ENCODE measurements at places on chromosomes 16 and 17. TPM values are rescaled to one million over a fixed set of nuclear protein-coding genes. Genes with fewer than 3 reads are reported as not detected.

The WNK4 gene
- 0.48 TPM for polyA plus RNA-seq

The STH gene
- not detected for polyA plus RNA-seq

The GPRC5B gene
- polyA plus RNA-seq, result 42.3 TPM

DNA sequence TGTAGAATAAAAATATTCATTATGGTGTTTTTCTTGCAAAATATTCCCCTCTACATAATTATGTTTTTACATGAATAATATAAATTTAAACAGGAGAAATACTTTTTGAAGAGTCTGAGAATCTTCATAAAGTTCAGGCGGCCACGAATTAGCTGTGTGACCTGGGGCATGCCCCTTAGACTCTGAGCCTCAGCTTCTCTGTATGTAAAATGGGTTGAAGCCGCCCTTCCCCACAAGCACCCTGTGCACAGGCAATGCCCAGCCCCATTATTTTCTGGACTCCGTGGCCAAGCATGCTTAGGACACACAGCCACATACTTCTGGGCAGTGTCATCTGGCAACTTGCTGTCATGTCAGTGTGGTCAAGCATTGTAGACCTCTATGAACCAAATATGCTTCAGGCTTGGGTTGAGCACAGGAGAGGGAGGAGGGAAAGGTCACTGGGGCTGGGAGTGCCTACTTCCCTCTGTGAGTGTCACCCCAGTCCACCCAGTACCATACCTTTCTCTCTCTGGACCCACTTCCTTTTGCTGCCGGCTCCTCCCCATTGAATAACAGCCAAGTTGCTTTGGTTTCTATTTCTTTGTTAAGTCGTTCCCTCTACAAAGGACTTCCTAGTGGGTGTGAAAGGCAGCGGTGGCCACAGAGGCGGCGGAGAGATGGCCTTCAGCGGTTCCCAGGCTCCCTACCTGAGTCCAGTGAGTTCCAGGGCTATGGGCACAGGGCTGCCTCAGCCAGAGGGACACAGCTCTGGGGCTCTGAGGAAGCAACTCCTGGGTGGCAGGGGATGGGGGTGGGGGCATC, at the start of gene LGALS9:
Gene LGALS9 (plus strand): TSS at position 582 of the 804 bp plus-strand sequence. CDS start 78 bp downstream, at position 660.
- DNase-seq, result peak; percentile 31
- H3K27ac ChIP-seq, result no peak within 1 kb of the TSS
- H3K4me3 ChIP-seq, result no peak within 1 kb of the TSS
- peaks cover 4% of the 10 kb centered on the region for H3K36me3 ChIP-seq

- no peaks in the 10 kb centered on the region for H3K36me3 ChIP-seq
- no peak overlapping the region for H3K27ac ChIP-seq
- peaks cover 24% of the 10 kb centered on the region for H3K4me1 ChIP-seq
- no peak overlapping the region for H3K4me3 ChIP-seq
Measured at GRCh38 chr16:12672986-12673385, 130.7 kb downstream of the CPPED1 start.

DNA sequence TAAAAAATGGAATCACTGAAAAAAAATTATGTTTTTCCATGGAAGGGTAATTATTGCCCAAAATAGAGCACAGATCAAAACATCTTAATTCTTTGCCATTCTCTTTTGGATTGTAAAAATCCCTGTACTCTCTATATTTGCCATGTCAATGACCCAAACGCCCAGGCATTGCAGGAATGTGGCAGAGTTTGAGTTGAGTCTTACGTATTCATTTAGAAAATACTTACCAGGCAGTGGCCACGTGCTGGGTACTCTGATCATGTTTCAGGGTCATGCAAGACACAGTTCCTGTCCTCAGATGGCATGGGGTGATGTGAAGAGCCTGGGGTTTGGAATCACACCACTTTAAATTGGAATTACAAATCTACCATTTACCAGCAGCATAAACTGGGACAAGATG, 267.7 kb downstream of the ABCC12 start:
- no peaks in the 10 kb centered on the region for H3K4me1 ChIP-seq
- no peak for DNase-seq
- no peak overlapping the region for H3K4me3 ChIP-seq

- no peak overlapping the region for H3K27ac ChIP-seq
- H3K4me1 ChIP-seq, result peaks cover 39% of the 10 kb centered on the region
- H3K27me3 ChIP-seq, result no peaks in the 10 kb centered on the region
- H3K36me3 ChIP-seq, result no peaks in the 10 kb centered on the region
- no peak for DNase-seq
Measured at GRCh38 chr16:85134076-85134788, 22.0 kb upstream of the CIBAR2 start.

DNA sequence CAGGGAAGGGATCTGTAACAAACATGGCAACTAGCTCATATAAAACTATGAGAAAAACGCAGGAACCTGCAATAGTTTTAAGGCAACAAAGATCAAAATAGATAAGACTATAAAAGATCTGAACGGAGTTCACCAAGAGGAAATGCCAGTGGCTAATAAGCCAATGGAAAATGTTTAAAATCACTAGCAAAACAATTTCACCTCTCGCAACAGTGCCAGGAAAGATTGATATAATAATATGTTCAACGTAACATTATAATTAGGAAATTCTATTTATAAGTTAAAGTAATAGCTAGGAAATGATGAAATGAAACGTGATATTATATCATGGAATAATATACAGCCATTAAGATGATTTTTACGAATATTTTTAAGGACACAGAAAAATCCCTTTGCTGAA, 16.0 kb downstream of the MRC2 start:
- peak; percentile 59 for DNase-seq
- no peaks in the 10 kb centered on the region for H3K27me3 ChIP-seq
- no peaks in the 10 kb centered on the region for H3K36me3 ChIP-seq

DNA sequence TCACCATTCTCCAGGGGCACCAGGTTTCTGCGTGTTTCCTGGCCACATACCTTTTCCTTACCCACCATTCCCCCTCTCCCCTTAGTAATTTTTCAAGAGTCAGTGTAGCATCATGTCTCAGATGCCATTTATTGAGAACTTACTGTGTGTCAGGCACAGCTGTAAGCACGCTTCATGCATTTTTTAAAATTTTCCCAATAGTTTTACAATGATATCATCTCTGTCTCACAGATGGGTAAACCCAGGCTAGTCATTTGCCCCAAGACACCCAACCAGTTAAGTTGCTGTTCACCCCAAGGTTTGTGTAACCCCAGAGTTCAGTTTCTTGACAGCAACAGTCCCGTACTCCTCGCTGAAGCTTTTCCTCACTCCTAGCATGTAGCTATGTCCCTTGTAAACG, 56.4 kb upstream of the IRX3 start:
- no peak overlapping the region for H3K27ac ChIP-seq
- no peak for DNase-seq
- no peaks in the 10 kb centered on the region for H3K4me1 ChIP-seq
- H3K36me3 ChIP-seq, result no peaks in the 10 kb centered on the region

DNA sequence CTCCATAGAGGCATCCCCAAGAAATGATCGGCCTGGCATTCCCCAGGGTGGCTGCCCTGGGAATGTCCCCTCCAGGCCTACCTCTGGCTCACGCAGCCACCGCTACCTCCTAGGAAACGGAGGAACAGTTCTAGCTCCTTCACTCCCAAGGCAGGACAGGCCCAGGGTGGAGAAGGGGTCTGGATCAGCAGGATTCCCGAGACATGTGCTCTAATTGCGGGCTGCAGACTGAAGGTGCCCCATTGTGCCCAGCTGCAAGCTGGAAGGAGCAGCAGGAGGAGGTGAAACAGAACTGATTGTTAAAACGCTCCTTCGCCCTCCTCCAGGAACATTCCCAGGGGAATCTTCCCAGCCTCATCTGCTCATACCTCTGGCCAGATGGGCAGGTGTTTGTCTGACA, 40.8 kb downstream of the SCNN1G start:
- H3K36me3 ChIP-seq, result no peaks in the 10 kb centered on the region
- no peak overlapping the region for H3K4me3 ChIP-seq
- no peaks in the 10 kb centered on the region for H3K27me3 ChIP-seq

DNA sequence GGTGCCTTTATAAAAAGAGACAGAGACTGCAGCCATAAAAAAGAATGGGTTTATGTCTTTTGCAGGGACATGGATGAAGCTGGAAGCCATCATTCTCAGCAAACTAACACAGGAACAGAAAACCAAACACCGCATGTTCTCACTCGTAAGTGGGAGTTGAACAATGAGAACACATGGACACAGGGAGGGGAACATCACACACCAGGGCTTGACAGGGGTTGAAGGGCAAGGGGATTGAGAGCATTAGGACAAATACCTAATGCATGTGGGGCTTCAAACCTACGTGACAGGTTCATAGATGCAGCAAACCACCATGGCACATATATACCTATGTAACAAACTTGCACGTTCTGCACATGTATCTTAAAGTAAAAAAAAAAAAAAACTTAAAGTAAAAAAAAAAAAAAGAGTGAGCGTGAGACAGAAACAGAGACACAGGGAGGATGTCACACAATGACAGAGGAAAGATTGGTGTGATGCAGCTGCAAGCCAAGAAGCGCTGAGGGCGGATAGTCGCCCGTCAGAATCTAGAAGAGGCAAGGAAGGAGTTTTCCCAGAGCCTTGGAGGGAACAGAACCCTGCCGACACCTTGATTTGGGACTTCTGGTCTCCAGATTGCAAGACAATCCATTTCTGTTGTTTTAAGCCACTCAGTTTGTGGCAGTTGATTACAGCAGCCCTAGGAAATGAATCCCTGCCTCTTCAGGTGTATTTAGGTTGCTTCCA, 27.4 kb upstream of the TNS4 start:
- no peak overlapping the region for H3K27ac ChIP-seq
- DNase-seq, result no peak
- H3K4me3 ChIP-seq, result no peak overlapping the region
- peaks cover 36% of the 10 kb centered on the region for H3K27me3 ChIP-seq
- no peaks in the 10 kb centered on the region for H3K36me3 ChIP-seq
